ENCODE measurements at places on chromosomes 13 and 19.

- DNase-seq, result no peak
These were observed 166.8 kb downstream of the DCT start for GRCh38 chr13:94312511-94313216.

DNA sequence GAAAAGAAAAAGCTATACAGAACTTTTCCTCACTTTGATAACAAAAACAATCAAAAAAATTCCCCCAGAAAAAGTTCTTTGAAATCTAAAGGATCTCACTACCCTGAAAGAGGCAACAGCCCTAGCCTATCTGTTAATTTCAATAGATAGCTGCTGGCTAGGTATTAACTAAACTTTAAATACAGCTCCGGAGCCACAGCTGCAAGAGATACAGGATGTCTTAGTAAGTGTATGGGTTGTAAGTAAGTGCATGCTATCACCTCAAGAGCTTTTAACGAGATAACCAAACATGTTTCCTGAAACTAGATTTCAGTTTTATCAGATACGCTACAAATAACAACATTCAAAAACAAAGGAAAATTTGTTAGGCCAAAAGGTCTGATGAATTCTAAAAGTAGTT lies 148.4 kb downstream of the KLF12 start:
- no peak for DNase-seq

- no peak for DNase-seq
These were observed 95.6 kb upstream of the CSNK1A1L start for GRCh38 chr13:37201081-37201480.

GRCh38 chr19:4557144-4557970 lies 2.1 kb downstream of the SEMA6B start:
- peak; percentile 55 for DNase-seq

DNA sequence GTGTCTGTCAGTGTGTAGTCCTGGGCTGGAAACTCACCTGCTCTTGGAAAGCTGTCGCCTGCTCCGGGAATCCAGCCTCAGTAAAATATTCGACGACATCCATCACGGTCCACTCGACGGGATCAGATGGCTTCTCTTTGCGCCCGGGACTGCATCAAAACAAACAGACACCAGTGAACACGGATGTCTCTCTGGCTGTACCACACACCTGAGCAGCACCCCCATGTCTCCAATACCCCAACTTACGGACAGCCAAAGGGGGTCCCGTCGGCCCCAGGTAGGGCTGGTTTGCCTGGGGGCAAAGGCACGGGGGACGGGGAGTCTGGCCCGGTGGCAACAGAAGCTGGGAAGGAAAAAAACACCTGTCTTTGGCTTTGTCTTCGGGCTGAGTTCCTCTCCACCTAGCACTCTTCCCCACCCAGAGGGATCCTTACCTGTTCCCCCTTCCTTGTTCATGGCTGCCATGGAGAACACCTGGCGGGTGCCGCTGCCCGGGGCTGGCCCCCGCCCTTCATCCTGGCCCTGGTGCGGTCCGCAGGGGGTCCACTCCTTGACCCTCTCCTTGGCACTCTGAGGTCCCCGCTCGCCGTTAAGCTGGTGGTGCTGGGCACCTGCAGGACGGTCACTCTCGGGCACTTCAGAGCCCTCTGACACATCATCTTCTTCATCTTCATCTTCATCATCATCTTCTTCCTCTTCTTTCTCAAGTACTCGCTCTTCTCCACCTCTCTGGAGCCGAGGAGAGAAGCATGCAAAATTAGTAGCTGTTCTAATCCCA lies 1.7 kb downstream of the SAMD1 start:
- no peak for DNase-seq

DNA sequence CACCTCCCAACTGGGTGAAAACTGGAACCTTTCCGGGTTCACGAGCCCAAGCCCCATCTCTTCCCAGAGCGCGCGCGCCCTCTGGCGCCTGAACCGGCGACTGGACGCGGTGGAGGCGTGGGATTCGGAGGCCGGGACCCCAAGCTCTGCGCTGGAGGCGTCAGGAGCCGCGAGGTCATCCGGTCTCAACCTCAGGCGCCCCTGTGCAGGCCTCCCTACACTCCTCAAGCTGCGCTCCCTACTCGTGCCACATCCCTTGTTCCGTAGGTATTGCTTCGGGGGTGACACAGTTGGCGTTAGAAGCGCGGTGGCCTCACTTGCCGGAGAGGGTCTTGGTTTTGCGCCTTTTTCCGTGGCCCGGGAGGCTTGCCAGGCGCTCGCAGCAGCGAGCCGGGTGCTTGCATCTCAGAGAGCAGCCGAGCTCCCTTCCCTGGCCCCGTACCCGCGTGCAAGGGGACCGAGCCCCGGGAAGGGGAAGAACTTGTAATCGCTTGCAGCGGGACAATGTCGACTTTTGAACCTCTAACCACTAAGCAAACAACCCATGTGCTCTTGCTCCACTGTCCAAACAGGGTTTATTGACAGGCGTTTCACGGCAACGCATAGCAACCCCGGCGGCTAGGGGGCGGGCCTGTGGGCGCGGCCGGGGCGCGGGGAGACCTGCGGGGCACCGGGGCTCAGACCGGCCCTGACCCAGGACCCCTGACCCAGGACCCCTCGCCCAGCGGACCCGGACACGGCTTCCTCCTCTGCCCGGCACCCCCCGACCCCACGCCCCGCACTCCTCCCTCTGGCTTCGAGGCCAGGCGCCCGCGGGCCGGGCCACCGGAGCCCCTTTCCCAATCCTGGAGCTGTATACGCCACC lies 8.5 kb downstream of the CDX2 start:
- no peak for DNase-seq

DNA sequence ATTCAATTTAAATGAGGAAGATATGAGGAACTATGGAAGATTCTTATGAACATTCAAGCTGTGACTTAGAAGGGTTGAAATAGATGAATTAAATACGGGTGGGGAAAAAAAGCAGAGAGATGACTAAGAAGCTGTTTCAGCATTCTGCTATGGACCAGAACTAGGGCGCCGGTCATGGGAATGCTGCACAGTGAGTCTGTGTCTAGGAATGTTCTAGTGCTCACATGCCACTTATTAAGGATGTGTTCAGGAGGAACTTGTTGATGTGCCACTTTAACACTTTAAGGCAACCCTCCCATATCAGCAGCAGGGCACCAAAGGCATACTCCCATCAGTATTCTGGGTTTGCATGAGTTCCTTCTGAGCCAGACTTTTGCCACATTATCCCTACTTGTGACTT lies 152.1 kb downstream of the POSTN start:
- DNase-seq, result no peak

GRCh38 chr13:47632311-47632710 lies 368.8 kb downstream of the SUCLA2 start:
- no peak for DNase-seq

DNA sequence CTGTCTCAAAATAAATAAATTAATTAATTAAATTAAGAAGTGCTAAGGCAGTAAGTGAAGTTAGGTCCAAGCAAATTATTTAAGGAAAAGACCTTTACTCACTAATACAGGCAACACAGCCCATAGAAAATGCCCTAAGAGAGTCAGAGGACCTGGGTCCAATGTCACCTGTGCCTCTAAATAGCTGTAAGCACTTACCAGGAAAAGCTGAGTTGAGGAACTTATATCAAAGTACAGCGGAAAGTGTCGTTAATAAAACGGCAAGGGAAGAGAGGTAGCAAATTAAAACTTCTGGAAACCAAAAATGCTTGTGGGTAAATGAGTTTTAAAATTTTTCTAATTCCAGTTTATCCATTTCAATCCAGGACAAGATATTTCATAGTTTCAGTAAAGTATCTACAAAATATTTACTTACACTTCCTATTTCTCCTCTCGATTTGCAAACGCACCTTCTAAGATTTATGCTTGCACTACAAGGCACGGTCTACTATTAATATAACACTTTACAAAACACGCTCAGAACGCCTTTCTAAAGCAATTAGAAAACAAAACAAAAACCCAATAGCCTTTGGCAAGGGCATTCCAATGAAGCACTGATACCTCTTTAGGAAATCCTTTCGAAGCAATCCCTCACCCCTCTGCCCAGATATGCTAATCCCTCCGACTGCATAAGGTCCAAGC lies 963 bp downstream of the VPS36 start:
- no peak for DNase-seq

GRCh38 chr19:57227502-57227901 lies 3.3 kb upstream of the AURKC start:
- no peak for DNase-seq

DNA sequence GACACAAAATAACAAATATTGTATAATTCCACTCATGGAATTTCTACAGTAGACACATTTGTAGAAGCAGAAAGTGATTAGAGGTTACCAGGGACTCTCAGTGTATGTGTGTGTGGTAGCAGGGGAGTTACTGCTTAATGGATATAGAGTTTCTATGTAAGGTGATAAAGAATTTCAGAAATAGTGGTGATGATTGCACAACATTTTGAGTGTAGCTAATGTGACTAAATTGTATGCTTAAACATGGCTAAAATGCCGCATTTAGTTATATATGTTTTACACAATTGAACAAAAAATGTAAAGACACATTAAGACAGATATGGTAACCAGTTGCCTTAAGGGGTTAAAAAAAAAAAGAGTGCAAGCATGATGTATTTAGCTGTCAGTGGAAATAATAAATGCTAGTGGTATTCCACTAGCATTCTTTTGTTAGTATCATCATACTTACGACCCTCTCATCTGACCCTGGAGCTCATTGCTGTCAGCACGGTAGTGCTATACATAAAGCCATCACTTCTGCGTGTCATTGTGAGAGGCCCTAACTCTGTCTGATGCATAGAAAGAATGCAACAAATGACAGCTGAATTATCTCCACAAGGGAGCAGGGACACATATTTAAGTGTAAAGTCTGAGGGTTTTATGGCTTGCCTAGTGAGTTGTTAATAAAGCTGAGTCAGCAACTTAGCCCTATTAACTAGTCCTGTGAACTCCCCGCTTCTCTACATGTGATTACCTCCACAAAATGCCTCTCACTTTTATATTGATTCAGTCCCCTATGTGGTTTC lies 134.1 kb upstream of the RXFP2 start:
- no peak for DNase-seq

- DNase-seq, result no peak
These were observed 3.4 kb downstream of the NRTN start for GRCh38 chr19:5808120-5808816.

- DNase-seq, result no peak
These were observed 90.8 kb downstream of the SERP2 start for GRCh38 chr13:44464471-44464870.

GRCh38 chr19:8566855-8567254 lies 10.4 kb downstream of the MYO1F start:
- DNase-seq, result no peak

GRCh38 chr13:114135731-114136171 lies 3.3 kb upstream of the RASA3 start:
- no peak for DNase-seq

DNA sequence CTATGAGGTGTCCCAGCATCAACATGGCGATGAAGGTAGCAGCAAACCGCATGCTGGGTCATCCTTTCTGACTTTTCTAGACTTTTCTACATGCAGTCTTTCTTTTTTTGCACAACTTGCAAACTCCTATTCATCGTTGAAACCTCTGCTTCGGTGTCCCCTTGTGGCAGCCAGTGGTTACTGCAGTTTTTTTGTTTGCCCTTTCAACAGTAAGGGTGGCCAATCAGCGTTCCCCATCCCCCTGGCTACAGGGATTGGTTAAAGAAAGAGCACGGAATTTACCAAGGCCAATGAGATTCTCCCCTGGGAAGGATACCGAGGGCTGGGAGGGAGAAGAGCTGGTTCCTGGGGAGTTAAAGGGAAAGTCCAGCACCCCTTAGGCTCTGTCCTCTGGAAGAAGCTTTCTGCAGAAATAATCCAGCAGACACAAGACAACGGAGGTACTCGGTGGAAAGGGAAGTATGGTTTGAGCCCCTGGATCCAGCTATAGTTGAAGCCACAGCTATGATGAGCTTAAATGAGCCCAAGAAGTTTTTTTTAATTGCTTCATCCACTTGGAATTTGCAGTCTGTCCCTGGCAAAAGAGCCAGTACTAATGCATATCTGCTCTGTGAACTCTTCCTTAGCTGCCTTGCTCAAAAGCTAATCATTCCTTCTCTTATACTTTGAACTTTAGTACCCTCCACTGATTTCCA lies 5.6 kb upstream of the LSM4 start:
- DNase-seq, result peak; percentile 93

- DNase-seq, result no peak
These were observed 1.6 kb downstream of the PLEKHG2 start for GRCh38 chr19:39413911-39414608.

DNA sequence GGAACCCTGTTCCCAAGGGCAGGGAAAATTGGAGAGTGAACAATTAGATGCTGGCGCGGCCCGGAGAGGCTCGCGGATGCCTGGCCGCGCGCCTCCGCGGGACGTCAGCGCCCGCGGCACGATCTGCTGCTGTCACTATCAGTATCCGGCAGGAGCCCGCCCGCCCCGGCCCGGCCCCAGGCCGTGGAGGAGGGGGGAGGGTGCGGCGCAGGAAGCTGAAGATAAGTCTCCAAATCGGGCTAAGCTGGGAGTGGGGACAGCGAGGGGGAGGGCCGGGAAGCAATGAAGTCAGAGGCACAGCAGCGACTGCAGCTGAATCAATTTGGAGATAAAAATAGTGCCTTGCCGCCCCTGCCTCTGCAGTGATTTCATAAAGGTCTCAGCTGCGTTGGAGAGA lies 441.5 kb upstream of the KLF12 start:
- peak; percentile 86 for DNase-seq

DNA sequence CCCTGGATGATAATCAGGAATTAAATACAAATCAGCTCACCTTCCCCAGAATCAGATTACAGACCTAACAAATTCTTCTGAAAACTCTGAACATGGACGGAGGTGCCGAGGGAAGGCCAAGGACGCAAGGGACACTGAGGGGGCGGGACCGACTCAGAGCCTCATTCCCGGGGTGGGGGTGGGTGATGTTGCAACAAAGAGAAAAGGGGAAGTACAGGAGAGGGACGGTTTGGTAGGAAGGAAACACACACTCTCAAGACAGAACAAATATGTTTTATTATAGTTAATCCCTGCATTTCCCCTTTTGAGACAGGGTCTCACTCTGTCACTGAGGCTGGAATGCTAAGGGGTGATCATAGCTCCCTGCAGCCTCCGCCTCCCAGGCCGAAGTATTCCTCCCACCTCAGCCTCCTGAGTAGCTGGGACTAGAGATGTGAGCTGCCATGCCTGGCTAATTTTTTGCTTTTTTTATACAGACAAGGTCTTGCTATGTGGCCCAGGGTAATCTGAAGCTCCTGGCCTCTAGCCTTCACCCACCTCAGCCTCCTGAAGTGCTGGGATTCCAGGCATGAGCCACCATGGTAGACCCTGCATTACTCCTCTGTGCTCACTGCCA lies 786 bp upstream of the LILRA2 start:
- no peak for DNase-seq

DNA sequence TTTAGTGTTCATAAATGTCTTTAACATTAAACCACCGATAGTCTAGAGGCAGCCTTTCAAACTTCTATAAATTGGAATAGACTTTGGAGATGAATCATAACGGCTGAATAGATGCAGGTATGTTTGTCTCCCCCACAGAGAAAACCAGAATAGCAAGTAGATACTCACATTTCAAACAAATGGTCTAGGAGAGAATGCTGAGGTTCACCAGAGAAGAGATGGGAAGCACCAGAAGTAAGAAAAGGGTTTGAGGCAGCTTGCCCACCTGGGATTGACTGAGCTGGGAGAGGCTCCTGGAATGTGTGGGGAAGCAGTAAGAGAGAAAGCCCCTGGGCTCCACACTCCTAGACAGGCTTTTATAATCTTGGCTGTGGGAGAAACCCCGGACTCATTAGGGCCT lies 6.4 kb downstream of the IGFL3 start:
- DNase-seq, result no peak
